Gastrocnemius medialis (tissue), 4 donors: ENCODE measurements at places on chromosomes 12 and 14.

GRCh38 chr12:64797156-64797555 lies 27.3 kb upstream of the TBC1D30 start:
- no peak for DNase-seq

DNA sequence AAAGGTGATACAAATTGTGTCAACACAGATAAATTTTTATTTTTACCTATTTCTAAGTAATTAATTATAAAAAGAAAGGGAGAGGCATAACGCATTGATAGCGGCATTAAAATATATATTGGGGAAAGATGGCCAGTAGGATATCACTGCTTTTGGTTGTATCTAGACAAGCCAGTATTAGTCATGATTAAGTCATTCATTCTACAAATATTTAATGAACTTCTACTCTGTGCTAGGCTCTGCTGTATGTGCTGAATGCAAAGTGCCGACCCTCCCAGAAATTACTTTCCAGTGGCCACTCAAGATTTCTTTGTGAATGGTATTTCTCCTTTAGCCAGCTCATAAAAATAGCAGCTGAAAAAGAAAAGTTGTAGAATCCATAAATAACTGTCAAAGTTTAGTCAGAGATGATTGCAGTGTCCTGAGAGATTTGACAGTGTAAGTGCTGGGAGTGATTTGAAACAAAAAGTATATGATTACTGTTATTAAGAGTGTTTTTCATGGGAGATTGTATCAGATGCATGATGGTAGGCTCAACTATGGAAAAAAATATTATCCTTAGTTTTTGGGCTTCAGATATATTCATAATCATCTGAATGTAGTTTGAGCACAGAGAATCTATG lies 133.2 kb downstream of the MGAT4C start:
- no peak for DNase-seq

DNA sequence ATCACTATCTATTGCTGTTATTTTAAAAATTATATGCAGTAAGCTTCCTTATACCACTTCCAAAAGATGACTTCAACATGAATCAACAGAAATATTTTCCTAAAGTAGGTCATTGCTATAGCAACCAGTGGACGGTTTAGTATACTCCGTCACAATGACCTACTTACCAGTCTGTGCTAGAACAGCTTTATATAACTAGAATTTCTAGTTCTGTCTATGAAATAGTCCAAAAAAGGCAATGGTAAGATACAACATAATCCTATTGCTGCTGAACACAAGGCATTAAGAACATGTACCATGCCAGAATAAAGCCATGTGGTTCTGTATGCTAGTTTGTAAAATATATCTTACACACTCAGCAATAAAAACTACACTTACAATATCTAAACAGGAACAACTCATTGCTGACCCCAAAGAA lies 40.7 kb upstream of the MTERF2 start:
- DNase-seq: peak; percentile 23

DNA sequence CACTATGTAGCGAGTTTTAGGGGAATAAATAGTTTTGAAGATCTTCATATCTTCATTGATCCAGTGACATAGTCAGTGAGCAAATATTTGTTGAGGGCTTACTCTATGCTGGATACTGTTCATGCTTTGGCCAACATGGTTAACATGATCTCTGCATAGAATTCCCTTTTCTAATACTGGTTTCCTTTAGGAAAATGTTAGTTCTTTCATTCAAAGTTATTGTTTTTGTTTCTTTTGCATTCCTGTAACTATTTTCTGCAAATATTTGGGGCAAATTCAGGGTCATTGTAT lies 226.5 kb downstream of the C12orf50 start:
- DNase-seq: no peak

GRCh38 chr12:127767656-127768055 lies 499.3 kb upstream of the TMEM132C start:
- no peak for DNase-seq

DNA sequence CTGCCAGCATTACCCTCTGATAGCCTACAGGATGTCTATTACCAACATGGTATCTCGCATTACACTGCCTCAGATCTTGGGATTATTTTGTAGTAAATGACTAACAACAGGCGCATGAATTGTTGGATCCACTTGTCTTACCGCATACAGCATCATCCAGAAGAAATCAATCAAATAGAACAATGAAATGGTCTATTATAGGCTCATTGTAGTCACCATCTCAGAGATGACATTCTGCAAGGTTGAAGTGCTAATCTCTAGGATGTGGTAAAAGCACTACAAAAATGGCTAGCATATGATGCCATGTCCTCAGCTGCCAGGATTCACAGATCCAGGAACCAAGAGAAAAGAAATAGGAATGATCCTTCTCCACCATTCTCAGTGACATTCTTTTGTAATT lies 52.0 kb downstream of the WASHC3 start:
- DNase-seq: no peak

- DNase-seq: no peak
Observed at GRCh38 chr12:12721176-12721751, 4.1 kb downstream of the CDKN1B start.

GRCh38 chr12:132044661-132045412 lies 95.1 kb downstream of the EP400 start:
- DNase-seq: no peak

GRCh38 chr14:86779416-86779815 lies 1213.6 kb downstream of the GALC start:
- no peak for DNase-seq

- no peak for DNase-seq
Observed at GRCh38 chr14:105086833-105087307, 21.6 kb upstream of the GPR132 start.

- DNase-seq: no peak
Observed at GRCh38 chr12:50181691-50182090, 14.5 kb upstream of the CERS5 start.

DNA sequence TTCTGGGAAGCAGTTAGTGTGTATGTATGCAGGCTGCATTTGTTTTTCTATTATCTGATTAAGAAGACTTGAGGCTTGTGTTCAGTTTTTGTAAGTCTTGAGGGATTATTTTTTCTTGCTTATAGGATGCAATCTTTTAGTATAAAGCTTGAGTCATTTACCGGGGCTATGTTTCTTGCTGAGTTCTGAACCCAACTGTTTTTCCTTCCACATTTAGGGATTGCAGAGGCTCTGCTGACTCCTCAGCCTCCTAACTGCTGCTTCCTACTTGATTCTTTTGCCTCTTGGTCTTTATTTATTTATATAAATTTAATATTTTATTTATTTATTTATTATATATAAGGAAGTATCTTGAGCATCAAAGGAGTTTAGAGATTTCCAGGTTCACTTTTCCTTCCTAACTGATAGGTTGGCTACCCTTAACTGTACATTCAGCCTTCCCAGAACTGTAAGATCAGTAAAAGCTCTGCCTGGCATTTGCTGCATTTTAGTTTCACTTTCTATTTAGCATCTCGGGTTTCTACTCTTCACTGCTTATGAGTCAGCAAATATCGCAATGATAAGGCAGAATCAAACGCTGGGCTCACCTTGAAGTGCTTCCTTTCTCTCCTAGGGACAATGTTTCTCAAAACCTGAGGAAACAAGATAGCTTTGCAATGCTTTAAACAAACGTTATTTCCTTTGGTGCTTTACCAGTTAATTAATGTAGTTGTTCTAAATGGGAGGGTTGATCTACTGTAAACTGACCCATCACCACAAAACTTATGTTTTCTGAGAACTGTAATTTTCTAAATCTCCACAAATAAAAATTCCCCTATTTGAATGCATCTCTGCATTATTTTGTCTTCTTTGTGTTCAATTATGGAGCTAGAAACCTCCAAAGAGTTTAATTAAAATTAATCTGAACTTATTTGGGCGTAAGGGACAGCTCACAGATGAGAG lies 1183.7 kb upstream of the TMEM132C start:
- no peak for DNase-seq

DNA sequence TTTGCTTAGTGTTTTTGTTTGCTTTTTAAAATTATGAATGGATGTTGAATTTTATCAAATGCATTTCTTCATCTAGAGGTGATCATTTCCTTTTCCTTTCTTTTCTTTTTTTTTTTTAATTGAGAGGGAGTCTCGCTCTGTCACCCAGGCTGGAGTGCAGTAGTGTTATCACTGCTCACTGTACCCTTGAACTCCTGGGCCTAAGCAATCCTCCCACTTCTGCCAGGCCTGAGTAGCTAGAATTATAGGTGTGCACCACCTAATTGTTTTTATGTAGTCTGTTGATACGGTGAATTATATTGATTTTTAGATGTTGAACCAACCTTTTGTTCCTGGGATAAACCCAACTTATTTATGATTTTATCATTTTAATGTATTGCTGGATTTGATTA lies 1.5 kb upstream of the CDKL1 start:
- DNase-seq: no peak

- DNase-seq: no peak
Observed at GRCh38 chr14:52700701-52701172, 5.4 kb upstream of the ERO1A start.
